ENCODE measurements at places on chromosomes 11 and 22.

DNA sequence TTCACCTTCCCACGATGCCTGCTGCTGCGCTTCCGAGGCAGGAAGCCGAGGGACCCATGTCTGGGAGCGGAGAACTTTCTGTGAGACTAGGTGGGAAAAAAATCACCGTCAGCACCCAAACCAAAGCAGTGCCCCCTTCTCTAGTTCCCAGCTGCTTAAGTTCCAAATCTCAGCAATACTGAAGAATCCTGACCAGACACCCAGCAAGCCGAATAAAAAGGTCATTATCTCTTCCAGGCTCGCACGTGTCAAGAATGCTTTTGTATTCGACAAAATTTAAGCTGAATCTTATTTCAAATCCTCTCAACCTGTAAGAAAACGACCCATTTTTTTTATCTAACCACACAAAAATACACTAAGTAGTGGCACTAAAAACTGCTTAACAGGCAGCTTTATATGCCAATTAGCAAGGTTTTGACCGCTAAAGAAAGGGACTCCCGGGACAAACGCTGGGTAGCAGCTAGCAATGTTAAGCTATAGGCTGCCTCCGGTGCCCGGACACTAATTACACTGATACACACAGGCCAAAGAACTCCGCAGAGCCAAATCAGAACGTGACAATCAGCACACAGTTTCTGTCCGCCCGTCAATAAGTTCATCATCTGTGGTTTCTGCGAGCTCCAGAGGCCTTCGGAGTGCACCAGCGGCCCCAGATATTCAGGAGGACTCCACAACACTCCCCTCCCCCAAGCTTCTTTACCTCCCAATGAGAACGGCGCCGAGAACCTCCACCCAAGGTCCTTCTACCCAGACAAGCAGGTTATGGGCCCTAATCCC, 728 bp downstream of the RPL3 start:
- no peak for DNase-seq

GRCh38 chr22:36367479-36367878, 20.3 kb downstream of the MYH9 start:
- no peak for DNase-seq

DNA sequence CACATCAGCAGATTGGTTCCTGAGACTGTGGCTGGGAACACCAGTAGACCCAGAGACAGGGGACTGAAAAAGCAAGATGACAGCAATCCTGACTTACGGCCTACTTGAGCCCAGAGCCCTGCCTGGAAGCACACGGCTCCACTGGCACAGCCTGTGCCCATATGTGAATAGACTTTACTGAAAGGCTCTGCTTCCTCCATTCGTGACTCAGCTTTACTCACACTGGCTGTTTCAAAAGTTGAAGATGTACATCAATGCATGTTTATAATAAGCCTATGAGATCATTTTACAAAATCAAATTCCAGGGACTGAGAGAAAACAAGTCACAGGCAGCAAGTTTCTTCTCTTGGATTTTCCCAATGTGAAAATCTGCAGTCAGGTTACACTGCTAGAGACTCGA, 134.6 kb upstream of the TEAD1 start:
- peak; percentile 56 for DNase-seq

- no peak for DNase-seq
Measured at GRCh38 chr11:96238563-96239135, 104.3 kb downstream of the MAML2 start.

All from glomerular endothelial cell (primary cell).